ENCODE measurements at places on chromosomes 6 and 20.

DNA sequence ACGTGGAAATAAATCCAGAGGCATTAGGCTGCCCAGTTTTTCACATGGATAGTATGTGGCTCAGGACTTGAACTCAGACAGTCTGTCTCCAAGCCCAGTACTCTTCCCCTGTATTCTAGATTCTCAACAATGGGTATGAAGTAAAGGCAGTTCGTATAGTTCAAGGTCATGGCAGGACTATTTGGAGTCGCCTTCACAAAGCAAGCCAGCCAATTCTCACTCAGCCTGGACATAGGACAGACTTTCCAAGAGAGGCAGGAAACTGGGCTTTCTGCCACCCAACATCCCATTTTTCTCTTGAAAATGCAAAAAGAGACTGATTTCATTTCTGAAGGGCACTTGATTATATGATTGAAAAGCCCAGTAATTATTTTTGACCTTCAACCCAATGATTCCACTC, 111.0 kb downstream of the EDN1 start:
- no peak for DNase-seq

GRCh38 chr20:58040447-58041290, 187.8 kb downstream of the ANKRD60 start:
- DNase-seq: no peak

GRCh38 chr6:30167101-30167500, 3.8 kb downstream of the TRIM15 start:
- DNase-seq: no peak

GRCh38 chr20:2558581-2559278, 22.4 kb downstream of the TMC2 start:
- DNase-seq: no peak

GRCh38 chr6:157649311-157650260, 173.5 kb upstream of the SNX9 start:
- no peak for DNase-seq

DNA sequence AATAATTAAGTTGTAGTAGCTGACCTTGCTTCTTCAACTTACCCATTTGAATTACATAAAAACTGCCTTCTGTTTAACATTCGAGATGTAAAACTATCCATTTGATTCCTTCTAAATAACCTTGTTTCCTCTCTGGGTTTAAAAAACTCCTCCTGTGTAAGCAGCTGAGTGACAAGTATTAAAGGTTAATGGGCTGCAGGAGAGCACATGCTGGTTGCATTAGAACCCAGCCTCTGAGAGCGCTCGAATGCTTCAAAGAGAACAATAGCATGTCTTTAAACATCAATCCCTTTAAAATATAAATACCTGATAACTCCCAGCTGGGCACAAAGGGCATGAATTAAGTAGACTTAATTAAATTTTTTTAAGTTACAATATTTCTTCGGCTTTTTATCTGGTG, 215.8 kb downstream of the EYA4 start:
- DNase-seq: no peak

GRCh38 chr6:119314885-119315272, 34.7 kb downstream of the MAN1A1 start:
- peak; percentile 26 for DNase-seq

DNA sequence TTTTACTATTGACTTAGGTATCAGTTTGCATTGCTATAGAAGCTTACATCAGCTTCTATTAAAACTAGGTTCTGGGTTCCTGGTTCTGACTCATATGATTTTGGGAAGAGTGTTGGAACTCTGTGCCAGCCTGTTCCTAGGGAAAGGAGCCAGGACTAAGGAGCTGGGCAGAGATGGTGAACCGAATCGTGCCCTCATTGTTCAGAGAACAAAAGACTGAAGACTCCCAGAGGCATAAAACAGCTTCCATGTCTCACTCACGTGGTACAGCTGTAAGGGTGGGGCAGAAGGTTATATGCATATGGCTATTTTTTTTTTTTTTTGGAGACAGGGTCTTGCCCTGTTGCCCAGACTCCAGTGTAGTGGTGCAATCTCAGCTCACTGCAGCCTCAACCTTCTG, 89.1 kb upstream of the THBS2 start:
- no peak for DNase-seq

GRCh38 chr6:43952746-43953145, 174.5 kb downstream of the MRPL14 start:
- no peak for DNase-seq

DNA sequence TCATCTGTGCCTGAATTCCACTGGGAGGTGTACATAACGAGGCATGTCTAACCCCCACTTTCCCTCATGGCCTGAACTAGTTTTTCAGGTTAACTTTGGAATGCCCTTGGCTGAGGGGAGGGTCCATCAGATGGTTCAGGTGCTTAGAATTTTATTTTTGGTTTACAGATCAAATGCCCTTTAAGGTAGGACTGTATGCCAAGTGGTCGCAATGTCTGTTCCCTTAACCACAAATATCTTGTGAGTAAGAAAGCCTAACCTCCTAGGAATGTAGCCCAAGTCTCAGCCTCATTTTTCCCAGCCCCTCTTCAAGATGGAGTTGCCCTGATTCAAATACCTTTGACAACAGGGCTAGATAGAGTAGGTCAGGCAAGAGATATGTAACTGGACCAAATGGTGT, 78.4 kb downstream of the RNASET2 start:
- no peak for DNase-seq

- no peak for DNase-seq
These were observed 5.3 kb downstream of the SLC22A2 start for GRCh38 chr6:160253292-160253691.

All from T-helper 1 cell (primary cell).